ENCODE measurements at places on chromosomes 5 and 9.

GRCh38 chr5:168886157-168886556 is 307.0 kb upstream of the PANK3 start:
- no peak for DNase-seq

GRCh38 chr5:7754997-7755596 is 95.8 kb downstream of the CFAP90 start:
- peak; percentile 48 for DNase-seq

GRCh38 chr9:128946571-128947276 is 679 bp downstream of the DOLK start:
- DNase-seq: peak; percentile 48

DNA sequence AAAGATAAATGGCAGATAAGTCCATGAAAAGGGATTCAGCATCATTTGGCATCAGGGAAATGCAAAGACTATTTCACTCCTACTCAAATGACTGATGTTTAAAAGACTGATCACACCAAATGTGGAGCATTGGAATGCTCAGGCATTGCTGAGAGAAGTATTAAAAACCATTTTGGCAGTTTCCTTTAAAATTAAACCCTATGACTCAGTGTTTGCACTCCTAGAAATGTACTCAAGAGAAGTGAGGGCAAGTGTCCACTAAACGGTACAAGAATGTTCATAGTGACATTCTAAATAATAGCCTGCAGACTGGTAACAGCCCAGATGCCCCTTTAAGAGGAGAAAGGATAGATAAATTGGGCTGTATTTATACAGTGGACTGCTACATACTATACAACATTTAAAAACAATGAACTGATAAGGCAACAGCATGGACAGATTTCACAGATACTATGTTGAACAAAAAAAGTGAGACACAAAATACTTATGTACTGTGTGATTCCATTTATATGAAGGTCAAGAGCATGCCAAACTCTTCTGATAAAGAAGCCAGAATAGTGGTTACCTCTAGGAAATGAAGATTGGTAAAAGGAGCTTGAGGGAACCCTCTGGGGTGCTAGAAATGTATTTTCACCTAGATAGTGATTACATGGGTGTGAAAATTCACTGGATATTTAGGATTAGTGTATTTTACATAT is 24.6 kb downstream of the APC start:
- no peak for DNase-seq

- DNase-seq: no peak
Observed at GRCh38 chr9:91900797-91901177, 49.2 kb downstream of the ROR2 start.

- DNase-seq: no peak
Observed at GRCh38 chr9:69297300-69297980, 27.6 kb upstream of the ENTREP1 start.

GRCh38 chr5:128011339-128011738 is 72.2 kb upstream of the SLC12A2 start:
- no peak for DNase-seq

GRCh38 chr9:75451045-75451444 is 362.7 kb downstream of the OSTF1 start:
- no peak for DNase-seq

DNA sequence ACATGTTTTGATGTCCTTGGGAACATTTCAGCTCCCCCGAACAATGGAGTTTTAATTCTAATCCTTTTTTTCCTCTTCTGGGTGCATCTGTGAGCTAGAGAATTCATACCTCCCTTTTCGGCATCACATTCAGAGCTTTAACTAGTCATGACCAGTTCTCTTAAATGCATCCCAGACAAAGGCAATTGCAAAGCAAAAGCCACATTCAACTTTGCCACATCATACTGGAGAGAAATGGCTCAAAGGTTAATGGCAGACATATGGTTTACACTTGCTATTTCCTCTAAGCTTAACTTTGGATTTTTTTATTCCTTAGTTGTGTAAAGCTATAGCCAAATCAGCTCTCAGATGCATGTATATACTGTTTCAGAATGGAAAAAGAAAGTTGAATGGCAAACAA is 153.3 kb downstream of the ESM1 start:
- DNase-seq: no peak

DNA sequence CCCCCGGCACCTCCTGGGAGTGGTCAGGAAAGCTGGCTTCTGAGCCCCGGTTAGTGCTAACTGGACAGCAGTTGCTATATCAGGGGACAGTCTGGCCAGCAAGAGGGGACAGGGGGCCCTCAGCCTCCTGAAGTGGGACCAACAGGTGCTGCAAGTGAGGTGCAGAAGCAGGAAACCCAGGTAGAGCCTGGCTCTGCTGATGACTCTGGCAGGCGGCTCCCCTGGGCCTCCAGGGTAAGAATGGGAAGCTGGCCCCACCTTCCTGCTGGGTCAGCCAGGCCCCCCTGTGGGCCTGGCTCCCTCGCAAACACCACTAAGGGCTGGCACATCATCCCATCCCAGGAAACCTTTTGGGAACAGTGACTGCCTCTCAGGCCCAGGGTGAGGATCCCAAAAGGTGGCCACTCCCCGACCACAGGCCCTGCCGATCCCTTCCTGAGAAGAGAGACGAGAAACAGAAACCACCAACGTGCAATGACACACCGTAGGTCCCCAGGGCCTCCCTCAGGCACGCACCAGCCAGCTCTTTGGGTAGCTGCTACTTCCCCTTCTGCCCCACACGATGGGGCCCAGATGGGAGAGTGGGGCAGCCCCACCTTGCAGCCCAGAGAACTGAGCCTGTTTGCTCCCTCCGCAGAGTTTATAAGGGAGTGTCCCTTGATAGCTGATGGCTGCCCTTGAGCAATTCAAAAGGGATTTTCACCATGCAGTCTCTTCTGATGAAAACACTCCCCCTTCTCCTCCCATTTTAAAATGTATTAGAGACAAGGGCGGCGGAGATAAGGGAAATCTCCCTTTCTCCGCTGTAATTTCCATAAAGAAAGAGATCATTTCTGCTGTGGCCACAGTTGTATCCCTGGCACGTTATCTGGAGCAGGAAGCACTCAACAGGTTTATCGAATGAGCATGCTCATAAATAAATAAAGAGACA is 76.8 kb downstream of the STK10 start:
- peak; percentile 89 for DNase-seq

DNA sequence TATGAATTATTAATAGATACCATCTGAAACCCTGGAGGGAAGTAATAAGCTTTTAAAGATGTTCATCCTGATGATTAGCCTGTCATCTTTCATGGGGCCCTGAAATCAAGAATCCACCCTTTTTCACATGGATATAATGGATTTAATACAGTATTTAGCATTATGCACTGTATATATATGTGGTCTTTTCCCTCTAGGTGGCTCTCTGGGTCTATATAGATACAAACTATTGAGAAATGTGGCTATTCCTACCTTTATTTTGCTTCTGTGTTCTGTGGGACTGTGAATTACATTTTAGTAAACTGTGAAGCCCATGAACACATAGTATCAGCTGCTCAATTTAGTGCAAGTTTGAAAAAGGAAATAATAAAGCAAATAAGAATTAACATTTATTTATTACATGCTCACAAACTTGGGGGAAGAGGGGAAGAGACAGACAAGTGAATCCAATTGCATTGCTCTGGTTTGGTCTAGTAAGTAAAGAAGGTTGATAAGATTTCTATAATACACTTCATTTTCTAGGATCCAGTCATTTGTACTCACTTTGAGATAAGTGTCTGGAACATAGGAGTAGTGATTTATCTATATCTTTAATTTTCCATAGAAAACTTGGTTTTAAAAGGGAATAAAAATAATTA is 112.2 kb downstream of the SCAMP1 start:
- peak; percentile 70 for DNase-seq

DNA sequence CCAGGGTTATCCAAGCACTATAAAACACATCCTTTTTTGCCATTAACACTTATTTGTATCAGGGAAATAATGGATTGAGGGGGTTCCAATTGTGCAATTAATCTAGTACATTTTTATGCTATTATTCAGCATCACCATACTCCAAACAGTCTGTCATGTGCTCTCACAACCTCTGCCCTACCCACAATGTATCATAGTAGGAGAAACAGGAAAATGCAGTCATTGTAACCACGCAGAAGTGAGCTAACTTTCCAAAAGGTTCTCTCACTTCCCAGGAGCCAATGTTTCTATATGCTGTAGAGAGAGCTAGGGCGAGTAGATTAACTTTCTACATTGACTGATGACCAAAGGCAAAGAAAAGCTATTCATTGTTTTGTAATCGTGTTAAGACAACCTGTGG is 29.8 kb downstream of the DAB2 start:
- no peak for DNase-seq

GRCh38 chr5:173538018-173538417 is 78.4 kb downstream of the BOD1 start:
- DNase-seq: no peak

GRCh38 chr5:177505075-177505474 is 4.6 kb downstream of the DOK3 start:
- DNase-seq: no peak

GRCh38 chr5:137195483-137195882 is 303.6 kb downstream of the SPOCK1 start:
- DNase-seq: no peak

- no peak for DNase-seq
Observed at GRCh38 chr5:124538191-124538590, 208.2 kb downstream of the ZNF608 start.
